ENCODE measurements at places on chromosomes 13 and 19.

DNA sequence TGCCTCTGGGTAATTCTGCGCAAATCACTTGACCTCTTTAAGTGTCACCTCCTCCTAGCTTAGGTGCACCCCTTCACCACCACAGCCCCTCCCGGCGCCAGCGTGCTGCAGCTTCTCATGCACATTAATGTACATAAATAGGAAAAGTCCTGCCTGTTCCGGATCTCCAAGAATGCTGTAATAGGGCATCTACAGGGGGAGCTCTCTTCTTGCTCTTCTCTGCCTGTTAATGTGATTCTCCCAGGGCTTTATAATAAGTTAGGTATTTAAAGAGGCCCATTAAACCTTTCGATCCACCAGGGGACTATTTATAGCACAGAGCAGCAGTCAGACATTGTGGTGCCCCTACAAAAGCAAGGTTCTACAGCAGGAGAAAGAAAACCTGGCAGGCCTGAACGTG lies 35.3 kb downstream of the SOX1 start:
- H3K27ac ChIP-seq, result no peak overlapping the region
- H3K27me3 ChIP-seq, result peaks cover 17% of the 10 kb centered on the region
- no peaks in the 10 kb centered on the region for H3K36me3 ChIP-seq
- no peak overlapping the region for H3K4me3 ChIP-seq

- DNase-seq, result no peak
- H3K4me1 ChIP-seq, result peaks cover 8% of the 10 kb centered on the region
- H3K36me3 ChIP-seq, result no peaks in the 10 kb centered on the region
- no peak overlapping the region for H3K27ac ChIP-seq
- H3K27me3 ChIP-seq, result no peaks in the 10 kb centered on the region
Observed at GRCh38 chr13:43042410-43042921, 19.1 kb downstream of the DNAJC15 start.

- H3K4me3 ChIP-seq, result no peak overlapping the region
- no peaks in the 10 kb centered on the region for H3K36me3 ChIP-seq
- H3K4me1 ChIP-seq, result no peaks in the 10 kb centered on the region
- no peak overlapping the region for H3K27ac ChIP-seq
- DNase-seq, result no peak
Observed at GRCh38 chr13:42420304-42420703, 148.4 kb downstream of the AKAP11 start.

GRCh38 chr13:98842070-98842469 lies 89.6 kb upstream of the SLC15A1 start:
- H3K4me3 ChIP-seq, result no peak overlapping the region
- no peak for DNase-seq
- H3K27ac ChIP-seq, result no peak overlapping the region
- H3K36me3 ChIP-seq, result peaks cover 24% of the 10 kb centered on the region
- H3K4me1 ChIP-seq, result no peaks in the 10 kb centered on the region

Measured in effector memory CD4-positive, alpha-beta T cell (primary cell).